ENCODE measurements at places on chromosomes 7 and 10. TPM values are rescaled to one million over a fixed set of nuclear protein-coding genes. Genes with fewer than 3 reads are reported as not detected.

- no peak overlapping the region for H3K27ac ChIP-seq
- H3K4me1 ChIP-seq: peaks cover 9% of the 10 kb centered on the region
- H3K4me3 ChIP-seq: no peak overlapping the region
- DNase-seq: no peak
- peaks cover 29% of the 10 kb centered on the region for H3K36me3 ChIP-seq
Measured at GRCh38 chr10:109882251-109883057, 40.9 kb downstream of the XPNPEP1 start.

DNA sequence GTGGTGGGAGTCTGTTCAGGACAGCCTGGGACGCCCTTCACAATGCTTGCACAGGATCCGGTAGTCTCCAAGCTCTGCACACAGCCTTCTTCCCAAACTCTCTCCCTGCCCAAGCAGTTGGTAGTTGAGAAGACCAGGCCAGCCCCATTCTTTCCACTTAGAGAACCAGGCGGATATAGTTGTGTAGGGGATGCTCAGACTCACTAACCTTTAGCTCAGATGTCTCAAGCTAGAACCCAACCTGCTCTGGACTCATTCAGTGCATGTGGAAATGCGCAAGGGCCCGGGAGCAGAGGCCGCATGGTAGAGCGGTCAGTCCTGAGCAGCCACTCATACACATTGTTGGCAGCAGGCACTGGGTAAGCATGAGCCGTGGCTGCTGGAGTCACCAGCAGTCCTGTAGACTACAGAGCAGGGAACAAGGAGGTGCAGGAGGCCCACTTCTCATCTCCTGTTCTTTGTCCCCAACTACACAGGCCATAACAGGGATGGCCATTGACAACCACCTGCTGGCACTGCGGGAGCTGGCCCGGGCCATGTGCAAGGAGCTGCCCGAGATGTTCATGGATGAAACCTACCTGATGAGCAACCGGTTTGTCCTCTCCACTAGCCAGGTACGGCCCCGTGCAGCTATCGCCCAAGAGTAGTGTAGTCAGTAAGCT lies 17.2 kb upstream of the C10orf53 start:
- H3K4me1 ChIP-seq: no peaks in the 10 kb centered on the region
- DNase-seq: no peak
- H3K4me3 ChIP-seq: no peak overlapping the region
- no peak overlapping the region for H3K27ac ChIP-seq

DNA sequence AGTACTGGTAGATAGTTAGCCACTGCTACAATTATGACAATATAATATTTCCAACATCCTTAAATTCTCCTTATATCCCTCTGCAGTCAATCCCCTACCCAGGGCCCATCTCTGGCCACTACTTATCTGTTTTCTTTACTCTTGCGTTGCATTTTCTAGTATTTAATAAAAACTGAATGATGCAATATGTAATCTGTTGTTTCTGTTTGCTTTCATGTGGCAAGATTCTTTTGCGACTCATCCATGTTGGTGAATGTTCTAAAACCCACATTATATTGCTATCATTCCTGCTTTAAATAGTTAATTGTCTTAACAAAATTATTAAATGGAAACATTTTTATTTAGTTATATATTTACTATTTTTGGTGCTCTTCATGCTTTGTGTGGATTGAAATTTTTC lies 338.5 kb downstream of the MDFIC start:
- no peak overlapping the region for H3K4me3 ChIP-seq
- no peaks in the 10 kb centered on the region for H3K36me3 ChIP-seq
- no peak for DNase-seq
- H3K27ac ChIP-seq: no peak overlapping the region
- H3K4me1 ChIP-seq: no peaks in the 10 kb centered on the region

DNA sequence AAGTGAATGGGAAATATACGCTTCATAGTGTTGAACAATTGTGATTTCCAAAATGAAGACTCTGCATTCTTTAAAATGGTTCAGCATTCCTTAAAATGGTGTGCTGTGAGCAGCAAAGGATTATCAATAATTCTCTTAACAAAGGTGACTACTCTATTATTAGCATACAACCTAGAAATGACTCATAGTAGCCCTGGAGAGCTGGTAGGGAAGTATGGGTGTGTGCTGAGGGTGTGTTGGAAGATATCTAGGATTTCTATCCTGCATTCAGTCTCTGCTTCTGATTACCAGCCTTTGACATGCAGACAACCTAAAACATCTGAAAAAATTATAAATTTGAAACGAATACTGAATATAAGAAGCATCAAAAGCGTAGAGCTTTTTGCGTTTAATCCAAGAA lies 72.5 kb downstream of the SEMA3D start:
- no peak for DNase-seq
- H3K27me3 ChIP-seq: no peaks in the 10 kb centered on the region
- H3K27ac ChIP-seq: no peak overlapping the region
- H3K36me3 ChIP-seq: no peaks in the 10 kb centered on the region
- no peaks in the 10 kb centered on the region for H3K4me1 ChIP-seq

DNA sequence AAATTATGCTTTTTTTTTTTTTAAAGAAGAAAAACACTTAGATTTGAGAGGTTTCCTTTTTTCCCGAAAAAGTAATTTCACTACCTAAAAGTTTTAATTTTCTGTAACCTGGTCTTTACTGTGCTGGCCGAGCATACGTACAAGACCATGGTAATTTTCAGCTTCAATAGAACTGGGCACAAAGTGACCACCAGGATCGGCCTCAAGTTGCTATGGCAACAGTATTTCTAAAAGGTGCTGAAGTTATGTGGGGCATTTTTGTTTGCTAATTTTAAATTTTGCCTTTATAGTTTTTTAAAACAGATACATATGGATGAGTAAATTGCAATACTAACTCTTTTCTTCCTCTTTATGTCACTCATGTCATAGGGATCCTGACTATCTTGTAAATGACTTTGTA lies 69.4 kb downstream of the FAM204A start:
- no peak overlapping the region for H3K27ac ChIP-seq
- DNase-seq: no peak
- H3K4me3 ChIP-seq: no peak overlapping the region
- no peaks in the 10 kb centered on the region for H3K4me1 ChIP-seq
- peaks cover 17% of the 10 kb centered on the region for H3K27me3 ChIP-seq

DNA sequence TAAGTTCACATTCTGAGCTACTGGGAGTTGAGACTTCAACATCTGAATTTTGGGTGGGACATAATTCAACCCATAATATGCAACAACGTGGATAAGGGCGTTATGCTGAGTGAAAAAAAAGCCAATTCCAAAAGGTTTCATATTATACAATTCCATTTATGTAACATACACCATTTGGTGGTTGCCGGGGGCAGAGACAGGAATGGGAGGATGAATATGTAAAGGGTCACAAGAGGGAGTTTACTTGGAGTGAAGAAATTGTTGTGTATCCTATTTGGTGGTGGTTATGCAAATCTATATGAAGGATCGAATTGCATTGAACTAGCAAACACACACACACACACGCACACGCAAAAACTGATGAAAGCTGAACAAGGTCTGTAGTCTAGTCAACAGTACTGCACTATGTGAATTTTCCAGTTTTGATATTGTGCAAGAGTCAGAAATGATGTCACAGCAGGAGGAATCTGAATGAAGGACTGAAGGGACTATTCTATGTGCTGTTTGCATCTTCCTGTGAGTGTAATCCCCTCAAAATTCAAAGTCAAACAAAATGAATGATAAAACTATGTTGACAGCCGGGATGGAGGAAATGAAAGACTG lies 249.2 kb upstream of the HABP2 start:
- DNase-seq: no peak
- peaks cover 14% of the 10 kb centered on the region for H3K27me3 ChIP-seq
- no peak overlapping the region for H3K27ac ChIP-seq
- no peaks in the 10 kb centered on the region for H3K36me3 ChIP-seq
- H3K4me3 ChIP-seq: no peak overlapping the region

DNA sequence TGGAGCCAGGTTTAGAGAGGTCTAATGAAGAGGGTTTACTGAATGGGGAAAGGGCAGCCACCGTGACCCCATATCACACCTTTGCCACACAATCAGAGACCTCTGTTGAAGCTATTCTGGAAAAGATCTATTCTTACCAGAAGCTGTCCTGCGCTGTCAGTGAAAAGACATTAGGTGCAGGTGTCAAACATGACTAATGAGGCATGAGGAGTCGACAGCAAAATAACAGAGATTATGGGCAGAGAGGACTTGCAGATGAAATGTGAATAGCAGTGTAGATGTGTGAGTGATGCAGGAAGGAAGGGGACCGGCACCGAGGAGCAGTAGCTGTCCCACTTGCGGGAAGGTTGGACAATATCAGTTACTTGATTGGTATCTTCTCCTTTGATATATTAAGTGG lies 627.7 kb upstream of the GALNT17 start:
- no peak for DNase-seq
- H3K27ac ChIP-seq: no peak overlapping the region
- H3K36me3 ChIP-seq: no peaks in the 10 kb centered on the region
- no peaks in the 10 kb centered on the region for H3K4me1 ChIP-seq
- H3K4me3 ChIP-seq: no peak overlapping the region
- no peaks in the 10 kb centered on the region for H3K27me3 ChIP-seq

DNA sequence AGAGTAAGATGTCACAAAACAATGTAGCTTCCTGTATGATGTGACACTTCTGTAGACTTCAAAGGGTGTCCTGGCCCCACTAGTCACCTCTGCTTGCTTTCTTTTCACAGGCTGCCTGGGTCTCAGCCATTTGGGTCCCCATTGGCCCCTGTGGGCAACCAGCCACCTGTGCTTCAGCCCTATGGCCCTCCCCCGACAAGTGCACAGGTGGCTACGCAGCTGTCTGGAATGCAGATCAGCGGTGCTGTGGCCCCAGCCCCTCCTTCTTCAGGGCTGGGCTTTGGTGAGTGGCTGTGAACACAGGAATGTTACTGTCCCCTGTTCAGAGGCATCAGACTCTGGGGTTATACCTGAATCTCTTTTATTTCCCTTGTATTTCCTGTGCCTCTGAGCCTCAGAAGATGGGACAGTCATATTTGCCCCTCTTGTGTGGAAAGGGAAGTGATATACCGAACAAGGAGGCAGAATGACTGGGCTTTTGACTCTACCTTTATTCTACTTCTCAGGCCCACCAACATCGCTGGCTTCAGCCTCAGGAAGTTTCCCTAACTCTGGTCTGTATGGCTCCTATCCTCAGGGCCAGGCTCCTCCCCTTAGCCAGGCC lies 15.4 kb downstream of the SEC24C start:
- H3K4me3 ChIP-seq: no peak overlapping the region
- DNase-seq: peak; percentile 73
- H3K36me3 ChIP-seq: peaks cover 37% of the 10 kb centered on the region
- peaks cover 57% of the 10 kb centered on the region for H3K4me1 ChIP-seq
- H3K27me3 ChIP-seq: no peaks in the 10 kb centered on the region

GRCh38 chr10:124536496-124537050 lies 75.0 kb downstream of the LHPP start:
- H3K27ac ChIP-seq: no peak overlapping the region
- DNase-seq: no peak
- no peaks in the 10 kb centered on the region for H3K36me3 ChIP-seq
- H3K4me3 ChIP-seq: no peak overlapping the region

- H3K4me3 ChIP-seq: peak overlapping the region; percentile 45
- no peaks in the 10 kb centered on the region for H3K36me3 ChIP-seq
- peaks cover 12% of the 10 kb centered on the region for H3K4me1 ChIP-seq
Measured at GRCh38 chr7:76281006-76281705, 21.3 kb upstream of the HSPB1 start.

- no peak overlapping the region for H3K27ac ChIP-seq
- DNase-seq: no peak
- H3K27me3 ChIP-seq: peaks cover 11% of the 10 kb centered on the region
- no peaks in the 10 kb centered on the region for H3K4me1 ChIP-seq
- no peak overlapping the region for H3K4me3 ChIP-seq
Measured at GRCh38 chr10:130036296-130037065, 72.4 kb upstream of the EBF3 start.

GRCh38 chr7:128366986-128367385 lies 5.5 kb upstream of the PRRT4 start:
- no peak overlapping the region for H3K27ac ChIP-seq
- no peak overlapping the region for H3K4me3 ChIP-seq
- DNase-seq: no peak

- no peaks in the 10 kb centered on the region for H3K27me3 ChIP-seq
- H3K4me3 ChIP-seq: no peak overlapping the region
- H3K4me1 ChIP-seq: no peaks in the 10 kb centered on the region
- H3K27ac ChIP-seq: no peak overlapping the region
- no peak for DNase-seq
Measured at GRCh38 chr10:48890888-48891850, 48.5 kb downstream of the LRRC18 start.

DNA sequence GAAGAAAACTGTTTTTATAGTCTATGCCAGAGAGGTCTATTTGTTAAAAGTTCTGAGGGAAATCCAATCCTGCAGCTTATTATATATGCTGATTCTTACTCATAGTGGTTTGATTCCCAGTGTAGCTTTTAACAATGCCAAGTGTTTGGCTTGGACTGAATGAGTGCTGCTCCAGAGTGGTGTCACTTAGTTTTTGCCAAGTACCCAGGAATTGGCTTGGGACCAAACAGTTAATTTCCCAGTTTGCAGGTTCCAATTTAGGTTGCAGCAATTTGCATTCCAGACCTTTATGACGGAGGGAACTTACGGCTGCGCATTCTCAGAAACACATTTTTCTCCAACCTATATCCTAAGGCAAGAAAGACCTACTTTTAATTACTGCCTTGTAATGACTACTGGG lies 32.4 kb downstream of the NSUN6 start:
- H3K4me1 ChIP-seq: no peaks in the 10 kb centered on the region
- H3K36me3 ChIP-seq: peaks cover 46% of the 10 kb centered on the region
- no peaks in the 10 kb centered on the region for H3K27me3 ChIP-seq

DNA sequence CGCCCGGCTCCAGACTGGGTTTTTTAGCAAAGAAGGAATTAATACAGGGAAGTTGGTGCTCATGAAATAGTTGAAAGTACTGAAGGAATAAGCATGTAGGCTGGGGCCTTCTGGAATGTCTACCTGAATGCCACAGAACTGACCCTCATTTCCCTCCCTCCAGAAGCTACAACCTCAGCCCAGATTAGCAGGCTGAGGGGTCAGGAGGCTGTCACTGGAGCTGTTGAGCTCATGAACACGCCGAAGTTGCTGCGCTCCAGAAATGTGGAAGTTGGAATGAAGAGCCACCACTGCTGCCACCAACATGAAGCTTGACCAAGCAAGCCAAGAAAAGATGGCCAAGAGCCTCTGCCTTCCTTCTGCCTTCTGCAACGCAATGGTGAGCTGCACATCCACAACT lies 52.2 kb upstream of the KMT2E start:
- peaks cover 15% of the 10 kb centered on the region for H3K36me3 ChIP-seq
- H3K4me1 ChIP-seq: peaks cover 11% of the 10 kb centered on the region
- no peak overlapping the region for H3K27ac ChIP-seq
- no peak for DNase-seq

ZNHIT1 gene
- 31.7 TPM for total RNA-seq

UNC5B gene
- total RNA-seq: 0.05 TPM

HOXA5 gene
- not detected for total RNA-seq

C7orf33 gene
- total RNA-seq: not detected

ZNF467 gene
- 0.93 TPM for total RNA-seq

ODAD2 gene
- total RNA-seq: 0.55 TPM
